ENCODE measurements at places on chromosomes 1 and 21.
A peak's percentile ranks its signal among the peaks of the same experiment; 100 is the strongest.

DNA sequence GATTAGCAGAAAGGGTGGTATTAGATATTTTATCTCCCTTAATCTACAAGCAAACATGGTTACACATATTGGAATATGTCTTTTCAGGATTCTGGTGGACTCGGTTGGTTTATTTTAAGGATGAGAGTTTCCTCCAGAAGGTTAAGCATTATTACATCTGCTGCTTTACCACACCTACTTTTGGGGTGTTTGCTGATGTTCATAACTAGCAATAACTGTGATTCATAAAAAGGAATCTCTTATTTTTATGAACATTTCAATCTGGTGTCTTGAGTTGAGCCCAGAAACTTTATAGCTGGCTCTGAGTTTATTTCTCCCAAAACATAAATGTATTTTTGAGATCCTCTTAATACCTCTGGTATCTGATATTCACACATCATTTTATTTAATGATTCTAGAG is 82.7 kb downstream of the LRRC8D start:
- no peak for DNase-seq

DNA sequence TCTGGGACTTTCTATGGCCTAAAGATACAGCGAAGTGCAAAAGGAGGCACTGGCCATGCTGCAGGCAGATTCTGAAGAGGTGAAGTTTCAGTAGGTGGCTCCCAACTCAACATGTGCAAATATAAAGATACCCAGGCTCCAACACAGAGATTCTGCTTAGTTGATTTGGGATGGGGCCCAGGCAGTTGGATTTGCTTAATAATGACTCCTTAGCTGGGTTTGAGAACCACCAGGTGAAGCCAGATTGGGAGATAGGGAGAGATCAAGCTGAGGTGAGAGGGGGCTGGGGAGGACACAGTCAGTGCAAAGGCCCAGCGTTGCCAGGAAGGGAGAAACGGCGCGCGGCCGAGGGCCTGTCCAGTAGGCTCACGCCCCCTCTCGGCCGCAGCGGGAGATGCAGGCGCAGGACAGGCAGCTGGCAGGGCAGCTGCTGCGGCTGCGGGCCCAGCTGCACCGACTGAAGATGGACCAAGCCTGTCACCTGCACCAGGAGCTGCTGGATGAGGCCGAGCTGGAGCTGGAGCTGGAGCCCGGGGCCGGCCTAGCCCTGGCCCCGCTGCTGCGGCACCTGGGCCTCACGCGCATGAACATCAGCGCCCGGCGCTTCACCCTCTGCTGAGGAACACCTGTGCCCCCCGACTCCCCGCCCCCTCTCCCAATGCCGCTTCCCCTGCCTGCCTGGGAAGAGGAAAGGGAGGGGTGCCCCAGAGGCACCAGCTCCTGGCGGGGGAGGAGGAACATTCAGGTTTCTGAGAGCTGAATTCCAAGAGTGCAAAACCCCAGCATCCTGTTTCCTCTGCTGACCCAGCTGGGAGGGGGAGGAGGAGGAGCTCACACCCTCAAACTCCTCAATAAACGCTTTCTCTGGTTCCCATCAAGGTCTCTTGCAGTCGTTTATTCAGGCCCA is 1.2 kb downstream of the FAM167B start:
- peak; percentile 58 for DNase-seq

- DNase-seq = no peak
These were observed 770 bp downstream of the NTNG1 start for GRCh38 chr1:107141491-107142126.

DNA sequence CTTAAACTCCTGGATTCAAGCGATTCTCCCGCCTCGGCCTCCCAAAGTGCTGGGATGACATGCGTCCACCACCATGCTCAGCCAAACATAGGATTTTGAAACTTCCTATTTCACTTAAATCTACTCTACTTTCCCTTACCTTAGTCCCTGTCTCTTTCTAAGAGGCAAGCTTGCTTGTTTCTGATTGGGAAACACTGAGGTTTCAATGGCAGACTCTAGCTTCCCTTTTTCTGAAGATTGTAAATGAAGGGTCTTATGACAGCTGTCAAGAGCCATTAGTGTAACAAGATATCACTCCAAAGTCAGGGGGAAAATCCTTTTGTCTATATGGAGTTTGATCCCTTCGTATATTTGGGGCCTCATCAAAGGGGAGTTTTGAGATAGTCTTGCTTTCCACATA is 23.5 kb upstream of the LMO4 start:
- DNase-seq = peak; percentile 55

DNA sequence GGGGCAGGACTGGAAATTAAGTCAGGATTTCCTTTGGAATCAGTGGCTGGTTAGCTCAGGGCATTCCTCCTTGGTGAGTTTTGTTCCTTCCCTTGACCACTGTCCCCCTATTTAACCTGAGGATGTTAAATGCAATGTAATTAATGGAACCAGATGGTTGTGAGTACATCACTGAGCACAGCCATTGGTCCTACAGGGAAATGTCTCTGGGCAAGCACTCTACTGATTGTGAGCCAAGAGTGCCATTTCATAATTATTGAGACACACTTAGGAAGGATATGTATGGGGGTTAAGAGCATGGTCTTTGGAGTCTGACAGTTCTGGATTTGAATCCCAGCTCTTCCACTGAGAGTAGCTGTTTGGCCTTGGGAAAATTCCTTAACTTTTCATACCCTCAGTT is 74.4 kb downstream of the SPAG17 start:
- no peak for DNase-seq

DNA sequence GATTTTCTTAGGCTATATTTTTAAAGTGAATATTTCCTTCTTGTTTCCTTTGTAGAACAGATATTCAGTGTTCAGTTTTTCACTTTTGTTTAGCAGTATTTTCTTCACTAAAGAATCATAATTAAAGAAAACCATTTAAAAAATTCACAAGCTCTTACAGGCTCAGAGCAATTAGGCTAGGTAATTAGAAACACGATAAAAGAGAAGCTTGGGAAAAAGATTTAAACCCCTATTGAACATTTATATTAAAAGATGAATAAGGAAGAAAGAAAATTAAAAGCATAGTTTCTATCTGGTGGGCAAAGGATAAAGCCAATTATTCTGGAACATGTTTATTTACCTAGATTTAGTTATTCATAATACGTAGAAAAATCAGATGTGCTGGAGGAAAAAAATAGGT is 942.6 kb downstream of the PLA2G4A start:
- no peak for DNase-seq

GRCh38 chr1:198798923-198799386 is 160.1 kb downstream of the PTPRC start:
- no peak for DNase-seq

GRCh38 chr1:5634893-5635292 is 357.3 kb downstream of the NPHP4 start:
- no peak for DNase-seq

DNA sequence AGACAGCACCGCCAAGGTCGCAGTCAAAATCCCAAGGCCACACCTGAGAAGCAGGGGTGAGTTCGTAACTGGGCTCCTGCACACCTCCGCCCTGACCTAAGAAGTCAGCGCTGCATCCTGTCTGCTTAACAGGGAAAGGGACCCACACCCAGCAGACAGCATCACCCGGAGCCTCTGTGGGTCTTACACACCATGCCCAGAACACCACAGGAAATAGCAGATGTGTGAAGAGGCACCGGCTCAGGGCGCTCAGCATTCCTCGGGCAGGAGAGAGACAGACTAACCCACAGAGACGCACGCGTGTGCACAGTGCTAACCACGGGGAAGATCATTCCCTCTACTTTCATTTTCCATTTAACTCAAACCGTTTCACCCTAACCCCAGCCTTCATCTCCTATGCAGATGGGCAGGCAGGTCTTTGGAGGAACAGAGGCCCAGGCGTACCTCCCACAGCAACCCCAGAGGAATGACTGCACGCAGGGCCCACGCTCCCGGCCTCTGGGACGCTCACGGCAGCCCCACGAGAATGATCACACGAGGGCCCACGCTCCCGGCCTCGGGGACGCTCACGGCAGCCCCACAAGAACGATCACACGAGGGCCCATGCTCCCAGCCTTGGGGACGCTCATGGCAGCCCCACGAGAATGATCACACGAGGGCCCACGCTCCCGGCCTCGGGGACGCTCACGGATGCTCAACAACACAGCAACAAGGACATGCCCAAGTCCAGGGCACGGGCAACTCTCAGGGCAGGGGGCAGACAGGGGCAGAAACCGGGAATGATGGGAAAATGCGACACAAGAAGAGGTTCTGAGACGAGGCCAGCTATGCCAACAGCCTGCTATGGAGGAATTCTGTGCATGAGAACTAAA is 20.9 kb downstream of the POFUT2 start:
- peak; percentile 36 for DNase-seq

- peak; percentile 92 for DNase-seq
These were observed 269.5 kb downstream of the HHAT start for GRCh38 chr1:210598135-210598652.

- DNase-seq = peak; percentile 67
These were observed 2.2 kb upstream of the EPHA2 start for GRCh38 chr1:16158025-16158424.

Measured in common myeloid progenitor, CD34-positive (primary cell).